ENCODE measurements at places on chromosomes 11 and 22.
A peak's percentile ranks its signal among the peaks of the same experiment; 100 is the strongest.

- DNase-seq, result no peak
These were observed 310 bp downstream of the TCF20 start for GRCh38 chr22:42270176-42270509.

- DNase-seq, result no peak
These were observed 16.0 kb downstream of the ADM start for GRCh38 chr11:10320736-10321465.

DNA sequence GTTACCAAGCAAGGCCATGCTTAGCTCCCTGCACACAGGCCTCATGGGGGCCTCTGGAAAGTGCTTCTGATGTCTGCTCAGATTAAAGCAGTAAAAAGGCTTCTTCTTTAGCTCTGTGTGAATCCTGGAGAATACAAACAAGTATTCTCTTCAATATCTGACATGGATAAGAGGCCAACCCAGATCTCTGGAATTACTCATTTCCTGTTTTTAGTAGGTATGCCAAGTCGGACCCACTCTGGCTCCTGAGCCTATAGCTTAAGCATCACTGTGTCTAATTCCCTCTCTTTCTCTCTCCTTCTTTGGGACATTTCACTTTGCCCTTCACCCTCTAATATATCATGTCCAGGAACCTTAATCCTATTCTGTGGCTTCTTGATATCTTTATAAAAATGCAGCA, 529.6 kb upstream of the CCDC90B start:
- DNase-seq, result peak; percentile 63

DNA sequence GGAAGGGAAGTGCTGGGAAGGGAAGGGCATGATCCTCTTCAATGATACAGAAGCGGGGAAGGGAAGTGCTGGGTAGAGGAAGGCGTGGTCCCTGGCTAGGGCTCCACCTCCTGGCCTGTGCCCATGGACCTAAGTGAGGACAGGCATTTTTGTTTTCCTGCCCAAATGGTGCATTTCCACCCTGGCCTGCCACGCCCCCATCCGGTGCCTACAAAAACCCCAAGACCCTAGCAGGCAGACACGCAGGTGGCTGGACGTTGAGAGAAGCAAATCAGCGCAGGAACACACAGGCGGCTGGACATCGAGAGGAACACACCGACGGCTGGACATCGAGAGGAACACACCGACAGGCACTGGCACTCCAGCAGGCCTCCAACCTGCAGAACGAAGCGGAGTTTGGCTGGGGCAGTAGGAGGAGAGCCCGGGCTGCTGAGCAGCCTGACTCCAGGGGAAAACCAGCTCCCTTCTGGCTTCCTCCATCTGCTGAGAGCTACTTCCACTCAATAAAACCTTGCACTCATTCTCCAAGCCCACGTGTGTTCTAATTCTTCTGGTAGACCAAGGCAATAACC, 628.3 kb downstream of the BUD13 start:
- no peak for DNase-seq

DNA sequence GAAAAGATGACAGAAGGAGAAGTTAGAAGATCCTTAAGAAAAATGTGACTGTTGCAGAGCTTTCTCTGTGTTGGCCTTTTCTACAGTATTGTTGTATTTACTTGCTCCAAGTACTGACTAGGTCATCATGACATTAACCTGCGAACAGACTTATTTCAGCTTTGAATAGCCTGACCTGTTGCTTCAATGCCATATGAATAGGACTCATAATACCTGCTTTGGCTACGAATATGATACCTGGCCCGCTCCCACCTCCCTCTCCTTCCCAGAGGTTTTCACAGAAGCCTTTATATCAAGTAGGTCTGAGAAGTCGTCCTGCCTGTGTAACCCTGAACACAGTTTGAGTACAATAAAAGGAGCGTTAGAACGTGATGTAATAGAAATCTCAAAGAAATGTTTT, 169.6 kb upstream of the PGR start:
- DNase-seq, result no peak

GRCh38 chr11:66580803-66581202, 12.1 kb downstream of the CCDC87 start:
- DNase-seq, result no peak

- no peak for DNase-seq
These were observed 145.9 kb downstream of the CEP164 start for GRCh38 chr11:117473481-117474091.

DNA sequence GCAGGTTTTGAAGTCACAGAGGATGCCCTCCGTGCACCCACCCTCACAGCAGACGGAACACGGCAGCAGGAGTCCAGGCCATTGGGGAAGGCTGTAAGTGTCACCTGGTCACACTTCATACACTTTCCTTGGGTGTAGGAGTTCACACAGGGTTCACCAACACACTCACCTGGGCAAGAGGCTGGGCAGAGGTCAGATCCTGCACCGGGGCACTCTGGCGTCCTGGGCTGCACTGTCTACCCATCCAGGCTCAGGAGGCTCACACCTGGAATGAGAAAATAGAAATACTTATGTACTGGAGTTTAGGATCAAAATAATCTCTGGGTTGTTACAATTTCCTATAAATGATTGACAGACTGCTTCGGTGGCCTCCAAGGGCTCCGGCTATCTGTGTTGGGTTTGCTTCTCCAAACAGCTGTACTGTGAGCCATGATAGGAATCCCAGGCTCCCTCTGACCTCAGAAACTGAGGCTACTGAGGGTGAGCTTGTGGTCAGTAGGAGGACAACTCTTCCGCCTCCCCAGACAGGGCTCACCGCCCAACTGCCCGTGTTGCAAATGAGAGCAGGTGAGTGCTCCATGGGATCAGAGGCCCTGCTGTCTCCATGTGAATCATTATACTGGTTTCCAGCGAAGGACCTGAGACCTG, 20.1 kb upstream of the CARS1 start:
- DNase-seq, result no peak

- no peak for DNase-seq
These were observed 19.5 kb downstream of the WNT11 start for GRCh38 chr11:76186776-76187279.
